ENCODE measurements at places on chromosomes 2 and 18.

DNA sequence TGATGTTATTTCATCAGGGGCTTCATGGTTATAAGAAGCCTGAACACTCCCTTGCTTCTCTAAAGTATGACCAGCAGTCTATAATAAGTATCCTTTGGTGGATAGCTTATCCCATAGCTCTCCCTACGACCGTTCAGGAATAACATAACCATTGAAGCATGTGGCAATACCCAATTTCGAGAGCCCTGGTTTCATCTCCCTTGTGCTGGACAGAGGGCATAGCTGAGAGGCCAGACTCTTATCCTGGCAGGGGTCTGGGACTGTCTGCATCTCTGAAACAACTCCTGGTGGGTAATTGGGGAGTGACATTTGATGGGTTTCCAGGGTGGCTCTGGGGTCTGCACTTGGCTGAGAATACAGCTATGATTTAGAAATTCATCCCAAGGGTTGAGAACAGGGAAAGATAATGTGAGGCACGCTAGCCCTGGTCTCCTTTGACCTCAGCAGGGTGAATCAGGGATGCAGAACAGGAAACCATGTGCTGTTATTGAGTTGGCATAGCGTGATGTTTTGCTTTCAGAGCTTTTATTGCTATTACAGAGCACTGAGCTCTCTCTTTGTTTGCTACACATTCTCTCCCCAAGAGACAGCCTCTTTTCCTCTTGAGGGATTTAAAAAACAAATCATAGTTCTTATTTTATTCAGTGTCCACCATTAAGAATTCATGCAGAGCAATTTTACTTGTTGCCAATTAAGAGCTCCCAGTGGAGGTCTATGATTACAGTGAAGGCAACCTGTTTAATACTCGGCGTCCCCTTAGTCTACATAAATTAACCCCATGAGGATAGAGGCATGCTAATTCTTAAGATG is 274.5 kb downstream of the NCKAP5 start:
- DNase-seq: no peak

GRCh38 chr2:2889141-2889540 is 488.5 kb downstream of the EIPR1 start:
- DNase-seq: no peak

DNA sequence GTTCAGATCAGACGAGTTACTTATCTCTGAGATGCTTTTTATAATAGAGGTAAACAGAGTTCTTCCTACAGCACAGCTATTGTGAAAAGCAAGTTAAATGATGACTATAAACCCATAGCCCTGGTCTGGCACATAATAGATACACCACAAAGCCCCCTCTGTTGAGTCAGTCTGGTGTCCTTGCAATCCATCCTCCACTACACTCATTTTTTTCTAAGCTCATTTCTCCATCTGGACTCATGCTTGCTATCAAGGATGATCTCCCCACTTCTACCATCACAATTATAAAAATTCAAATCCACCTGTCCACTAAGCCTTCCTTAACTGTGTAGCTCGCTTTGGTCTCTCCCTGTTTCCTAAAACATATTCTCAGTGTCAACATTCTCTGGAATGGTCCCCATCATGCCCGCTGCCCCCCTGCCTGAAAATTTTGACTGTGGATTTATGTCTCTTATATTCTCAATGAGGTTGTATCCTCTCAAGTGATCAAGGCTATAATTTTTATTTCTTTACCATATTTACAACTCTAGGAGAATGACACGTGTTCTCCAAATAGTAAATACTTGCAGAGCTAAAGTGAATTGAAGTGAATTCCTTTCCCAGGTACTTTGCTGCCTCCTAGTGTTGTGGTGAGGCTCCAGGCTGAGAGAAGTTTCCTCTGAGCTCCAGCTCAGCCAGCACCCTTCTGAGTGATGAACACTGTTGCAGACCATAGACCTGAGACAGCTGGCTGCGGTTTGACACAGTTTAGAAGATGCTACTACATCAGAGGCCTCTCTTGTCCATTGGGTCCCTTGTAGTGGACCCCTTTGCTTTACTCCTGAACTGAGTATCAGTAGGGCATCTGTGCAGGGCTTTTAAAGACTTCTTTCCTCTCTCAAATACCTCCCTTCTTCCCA is 108.7 kb downstream of the DPP10 start:
- DNase-seq: no peak

DNA sequence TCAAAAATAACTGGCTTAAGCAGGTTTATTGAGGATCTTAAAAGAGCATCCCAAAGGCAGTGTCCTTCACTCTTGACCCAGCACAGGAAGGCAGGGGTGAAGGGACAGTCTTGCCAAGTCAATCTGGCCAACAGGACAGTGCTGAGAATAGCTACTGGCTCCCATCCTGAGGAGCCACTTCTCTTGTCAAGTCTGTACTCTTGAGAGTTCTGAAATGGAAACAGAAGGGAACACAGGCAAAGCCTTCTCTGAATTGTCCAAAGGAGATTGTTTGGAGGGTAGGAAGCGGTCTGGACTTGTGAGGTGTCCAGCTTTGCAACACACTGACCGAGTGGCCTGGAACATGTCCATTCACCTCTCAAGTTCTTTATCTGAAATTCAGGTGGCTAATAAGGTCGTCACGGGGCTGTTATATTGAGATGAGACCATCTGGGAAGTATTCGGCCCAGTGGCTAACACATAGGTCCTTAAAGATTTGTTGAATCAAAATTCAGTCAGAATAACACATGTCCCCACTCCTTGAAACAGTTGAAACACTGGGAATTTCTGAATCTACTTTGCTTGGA is 99.5 kb upstream of the FHL2 start:
- DNase-seq: no peak

DNA sequence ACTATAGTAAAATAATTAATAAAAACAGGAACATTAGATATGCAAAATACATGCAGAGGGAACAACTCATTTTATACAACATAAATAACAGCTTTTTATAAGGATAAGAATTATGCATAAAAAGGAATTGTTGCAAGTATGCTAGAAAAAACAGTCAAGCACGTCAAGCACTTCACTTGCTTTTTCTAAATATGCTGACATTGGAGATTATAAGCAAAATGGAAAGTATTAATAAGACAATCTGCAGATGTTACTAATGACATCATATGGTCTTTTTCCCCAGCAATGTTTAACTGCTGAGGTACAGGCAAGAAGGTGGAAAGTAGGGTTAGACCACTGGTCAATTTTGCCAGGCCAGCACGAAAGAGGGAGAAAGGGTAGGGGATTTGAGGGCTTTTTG is 111.7 kb downstream of the HIBCH start:
- DNase-seq: no peak

- peak; percentile 76 for DNase-seq
Measured at GRCh38 chr18:37299471-37300304, 265.9 kb downstream of the CELF4 start.

DNA sequence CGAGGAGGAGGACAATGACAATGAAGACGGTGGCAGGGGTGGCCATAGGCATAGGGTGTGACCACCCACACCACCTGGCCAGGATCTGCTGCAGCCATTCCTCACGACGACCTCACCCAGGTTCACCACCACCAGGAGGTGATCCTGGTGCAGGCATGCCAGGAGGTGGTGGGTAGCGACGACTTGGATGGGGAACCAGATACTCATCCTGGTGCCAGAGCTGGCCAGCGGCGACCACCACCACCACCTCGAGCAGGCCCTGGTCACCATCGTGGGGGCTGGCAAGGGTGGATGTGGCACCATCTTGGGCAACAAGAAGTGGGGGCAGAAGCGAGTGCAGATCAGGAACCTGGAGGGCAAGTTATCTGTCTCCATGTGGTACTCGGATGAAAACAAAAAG is 117.1 kb upstream of the NXPH2 start:
- no peak for DNase-seq

DNA sequence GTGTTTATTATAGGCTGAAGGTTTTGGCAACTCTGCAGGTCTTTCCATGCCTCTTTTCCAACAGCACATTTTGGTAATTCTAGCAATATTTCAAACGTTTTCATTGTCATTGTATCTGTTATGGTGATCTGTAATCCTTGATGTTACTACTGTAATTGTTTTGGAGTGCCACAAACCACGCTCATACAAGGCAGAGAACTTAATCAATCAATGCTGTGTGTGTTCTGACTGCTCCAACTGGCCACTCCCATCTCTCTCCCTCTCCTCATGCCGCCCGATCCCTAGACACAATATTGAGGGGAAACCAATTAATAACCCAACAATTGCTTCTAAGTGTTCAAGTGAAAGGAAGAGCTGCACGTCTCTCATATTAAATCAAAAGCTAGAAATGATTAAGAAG is 32.9 kb downstream of the HDLBP start:
- no peak for DNase-seq

DNA sequence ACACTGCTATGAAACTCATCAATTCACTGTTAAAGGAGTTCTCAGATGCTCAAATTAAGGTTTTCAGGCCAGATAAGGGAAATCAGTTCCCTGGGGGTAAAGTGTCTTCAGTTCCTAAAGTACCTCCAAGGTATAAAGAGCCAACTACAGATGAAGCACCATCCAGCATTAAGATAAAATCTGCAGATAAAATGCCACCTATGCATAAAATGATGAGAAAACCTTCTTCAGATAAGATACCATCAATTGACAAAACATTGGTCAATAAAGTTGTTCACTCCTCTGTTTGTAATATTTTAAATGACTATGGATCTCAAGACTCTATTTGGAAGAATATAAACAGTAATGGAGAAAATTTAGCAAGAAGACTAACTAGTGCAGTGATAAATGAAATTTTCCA is 68.2 kb downstream of the FSIP2 start:
- no peak for DNase-seq

- no peak for DNase-seq
Measured at GRCh38 chr18:45116116-45116515, 435.4 kb downstream of the SETBP1 start.

- DNase-seq: no peak
Measured at GRCh38 chr2:152766928-152767327, 48.5 kb downstream of the ARL6IP6 start.

DNA sequence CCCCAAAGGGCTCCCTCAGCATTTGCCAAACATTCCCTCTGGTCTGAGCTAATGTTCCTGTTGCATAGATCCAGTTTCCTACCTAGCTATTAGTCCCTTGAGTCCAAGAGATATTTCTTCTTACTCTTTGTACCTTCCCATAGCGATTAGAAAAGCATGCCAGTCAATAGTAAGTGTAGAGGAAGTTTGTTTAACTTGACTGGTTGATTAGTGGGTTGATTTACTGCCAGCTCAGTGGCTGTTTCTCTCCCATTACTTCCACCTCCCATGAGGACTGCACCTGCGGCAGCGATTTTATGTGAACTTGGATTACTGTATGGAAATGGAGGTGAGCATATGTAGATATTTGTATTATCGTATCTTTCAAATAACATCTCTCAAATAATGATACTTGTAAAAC is 1748.4 kb upstream of the CELF4 start:
- no peak for DNase-seq

DNA sequence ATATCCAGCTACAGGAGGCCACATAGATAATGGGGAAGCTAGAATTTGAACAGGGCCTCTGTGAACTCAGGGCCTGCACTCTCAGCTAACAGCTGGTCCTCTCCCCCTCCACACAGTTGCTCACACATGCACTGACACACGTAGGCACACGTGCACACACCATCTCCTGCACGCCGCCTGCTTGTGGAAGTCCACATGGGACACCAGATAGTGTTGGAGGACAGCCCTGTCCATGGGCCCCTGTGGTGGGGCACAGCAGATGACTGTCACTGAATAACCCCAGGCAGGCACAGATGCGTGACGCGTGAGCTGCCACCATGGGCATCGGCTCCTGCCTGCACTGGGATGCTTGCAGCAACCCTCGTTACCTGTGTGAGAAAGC is 52.9 kb downstream of the ADI1 start:
- DNase-seq: no peak

- DNase-seq: no peak
Measured at GRCh38 chr18:7926526-7926925, 359.4 kb downstream of the PTPRM start.

GRCh38 chr2:18268400-18268799 is 292.1 kb downstream of the RDH14 start:
- no peak for DNase-seq

DNA sequence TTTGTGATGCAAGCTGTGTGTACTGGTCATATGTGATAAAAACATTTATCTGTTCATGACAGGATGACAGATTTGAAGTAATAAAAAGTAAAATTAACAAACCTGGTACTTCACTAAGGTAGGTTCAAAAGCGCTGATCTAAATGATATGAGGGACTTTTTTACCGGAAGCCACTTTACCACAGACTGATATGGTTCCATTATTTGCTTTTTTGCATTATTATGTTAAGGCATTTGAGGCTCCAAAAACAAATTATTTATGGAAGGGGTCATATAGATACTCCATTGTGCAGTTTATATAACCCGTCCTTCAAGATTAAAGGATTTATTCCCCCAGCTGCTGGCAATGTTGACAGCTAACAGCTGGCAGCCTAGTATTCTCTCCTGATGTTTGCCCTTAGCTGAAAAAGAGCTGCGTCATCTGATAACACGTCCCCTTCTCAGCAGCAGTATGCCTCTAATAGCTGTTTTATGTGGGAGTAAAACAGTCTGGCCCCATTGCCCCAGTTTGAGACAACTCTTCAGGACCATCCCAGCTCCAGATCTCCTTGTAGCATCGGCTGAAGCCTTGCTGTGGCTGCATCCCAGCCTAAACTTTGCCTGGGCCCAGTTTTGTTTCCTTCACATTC is 84.8 kb upstream of the XIRP2 start:
- no peak for DNase-seq

GRCh38 chr2:6923319-6923718 is 6.1 kb downstream of the RNF144A start:
- DNase-seq: no peak

DNA sequence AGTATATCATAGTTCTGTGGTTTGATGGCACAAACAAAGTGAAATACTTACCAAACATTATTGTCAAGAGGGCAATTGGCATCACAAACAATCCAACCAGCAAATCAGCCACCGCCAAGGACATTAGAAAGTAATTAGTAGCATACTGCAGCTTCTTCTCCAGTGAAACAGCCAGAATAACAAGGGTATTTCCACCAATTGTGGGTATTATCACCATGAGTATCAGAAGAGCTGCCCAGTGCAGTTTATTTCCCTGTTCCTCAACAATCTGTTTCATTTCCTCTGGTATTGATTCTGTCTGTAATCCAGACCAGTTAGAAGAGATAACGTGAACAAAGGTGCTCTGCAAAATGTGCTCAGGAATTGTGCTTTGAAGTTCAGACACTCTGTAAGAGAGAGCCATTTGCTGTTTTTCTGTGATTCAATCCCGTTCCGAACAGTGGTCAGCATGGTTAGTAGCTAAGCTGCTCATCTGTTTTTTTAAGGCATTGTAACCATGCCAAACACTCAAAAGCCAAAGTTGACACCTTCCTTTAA is 1.4 kb downstream of the HTR2B start:
- DNase-seq: no peak

DNA sequence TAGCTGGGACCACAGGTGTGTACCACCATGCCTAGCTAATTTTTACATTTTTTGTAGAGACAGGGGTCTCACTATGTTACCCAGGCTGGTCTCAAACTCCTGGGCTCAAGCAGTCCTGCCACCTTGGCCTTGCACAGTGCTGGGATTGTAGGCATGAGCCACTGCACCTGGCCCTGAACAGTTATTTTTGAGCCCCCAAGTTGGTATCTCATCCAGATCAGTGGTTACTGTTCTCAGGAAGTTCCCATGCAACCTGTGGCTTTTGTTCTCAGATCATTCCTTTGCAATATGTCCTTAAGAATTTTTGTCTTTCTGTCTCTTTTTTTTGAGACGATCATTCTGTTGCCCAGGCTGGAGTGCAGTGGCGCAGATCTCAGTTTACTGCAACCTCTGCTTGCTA is 7.7 kb upstream of the CCDC138 start:
- DNase-seq: no peak

All from breast epithelium (tissue), 4 donors.